ENCODE measurements at places on chromosomes 13 and 19.

DNA sequence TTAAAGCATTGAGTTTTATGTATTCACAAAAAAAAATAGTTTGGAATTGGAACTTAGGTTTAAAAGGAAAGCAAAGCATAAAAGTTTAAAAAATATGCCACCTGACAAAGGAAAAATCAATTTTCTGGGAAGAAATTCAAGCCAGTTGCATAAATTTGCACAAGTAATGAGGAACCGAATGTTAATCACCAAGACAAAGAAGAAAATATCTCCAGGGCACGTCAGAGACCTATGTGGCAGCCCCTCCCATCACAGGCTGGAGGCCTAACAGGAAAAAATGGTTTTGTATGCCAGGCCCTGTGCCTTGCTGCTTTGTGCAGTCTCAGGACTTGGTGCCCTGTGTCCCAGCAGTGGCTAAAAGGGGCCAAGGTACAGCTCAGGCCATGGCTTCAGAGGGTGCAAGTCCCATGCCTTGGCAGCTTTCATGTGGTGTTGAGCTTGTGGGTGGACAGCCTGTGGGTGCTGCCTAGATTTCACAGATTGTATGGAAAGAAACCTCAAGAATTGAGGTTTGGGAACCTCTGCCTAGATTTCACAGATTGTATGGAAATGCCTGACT, 767.2 kb upstream of the SLC10A2 start:
- no peak for DNase-seq

DNA sequence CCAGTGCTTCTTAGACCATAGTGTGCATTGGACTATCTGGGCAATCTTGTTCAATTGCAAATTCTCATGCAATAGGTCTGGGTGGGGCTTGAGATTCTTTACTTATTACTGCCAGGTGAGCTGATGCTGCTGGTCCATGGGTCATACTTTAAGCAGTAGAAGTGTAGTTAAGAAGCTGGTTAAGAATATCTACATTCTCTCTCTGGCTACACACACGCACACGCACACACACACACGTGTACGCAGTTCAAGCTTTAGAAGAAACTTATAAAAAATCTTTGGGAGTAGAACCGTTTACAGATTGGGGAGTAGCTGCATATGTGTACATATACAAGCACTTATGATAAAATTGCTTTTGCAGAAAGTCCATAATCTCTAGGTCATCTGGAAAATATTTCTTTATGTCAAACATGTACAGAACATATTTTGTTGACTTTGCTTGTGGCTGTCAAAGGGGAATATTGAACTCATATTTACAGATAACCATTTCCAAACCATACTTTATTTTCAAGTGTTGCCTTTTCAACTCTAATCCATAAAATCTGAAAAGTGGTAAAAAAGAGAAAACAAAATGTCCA, 99.7 kb downstream of the GPC6 start:
- no peak for DNase-seq

- DNase-seq: no peak
Measured at GRCh38 chr19:1327125-1327524, 41.5 kb downstream of the EFNA2 start.

GRCh38 chr19:43564800-43565199, 10.5 kb downstream of the XRCC1 start:
- DNase-seq: no peak

DNA sequence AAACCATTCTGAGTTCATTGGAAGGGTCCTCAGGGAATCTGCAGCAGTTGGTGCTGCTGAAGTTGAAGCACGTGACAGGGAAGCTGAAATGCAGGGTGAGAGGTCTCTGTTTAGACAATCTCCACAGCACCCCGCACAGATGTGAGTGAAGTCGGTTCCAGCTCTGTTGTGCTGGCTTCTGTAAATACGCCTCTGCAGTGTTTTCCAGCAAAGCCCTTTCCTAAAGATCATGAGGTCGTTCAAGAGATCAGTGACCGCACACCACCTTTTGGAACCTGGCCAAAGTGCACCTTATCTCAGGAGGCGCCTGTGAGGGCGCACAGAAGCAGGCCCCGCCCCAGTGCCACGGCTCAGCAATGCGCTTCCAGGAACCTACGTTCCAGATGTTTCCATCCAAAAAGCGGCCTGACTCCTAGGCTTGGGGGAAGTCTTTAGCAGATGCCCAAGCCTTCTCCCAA, 10.8 kb downstream of the CUL4A start:
- no peak for DNase-seq

DNA sequence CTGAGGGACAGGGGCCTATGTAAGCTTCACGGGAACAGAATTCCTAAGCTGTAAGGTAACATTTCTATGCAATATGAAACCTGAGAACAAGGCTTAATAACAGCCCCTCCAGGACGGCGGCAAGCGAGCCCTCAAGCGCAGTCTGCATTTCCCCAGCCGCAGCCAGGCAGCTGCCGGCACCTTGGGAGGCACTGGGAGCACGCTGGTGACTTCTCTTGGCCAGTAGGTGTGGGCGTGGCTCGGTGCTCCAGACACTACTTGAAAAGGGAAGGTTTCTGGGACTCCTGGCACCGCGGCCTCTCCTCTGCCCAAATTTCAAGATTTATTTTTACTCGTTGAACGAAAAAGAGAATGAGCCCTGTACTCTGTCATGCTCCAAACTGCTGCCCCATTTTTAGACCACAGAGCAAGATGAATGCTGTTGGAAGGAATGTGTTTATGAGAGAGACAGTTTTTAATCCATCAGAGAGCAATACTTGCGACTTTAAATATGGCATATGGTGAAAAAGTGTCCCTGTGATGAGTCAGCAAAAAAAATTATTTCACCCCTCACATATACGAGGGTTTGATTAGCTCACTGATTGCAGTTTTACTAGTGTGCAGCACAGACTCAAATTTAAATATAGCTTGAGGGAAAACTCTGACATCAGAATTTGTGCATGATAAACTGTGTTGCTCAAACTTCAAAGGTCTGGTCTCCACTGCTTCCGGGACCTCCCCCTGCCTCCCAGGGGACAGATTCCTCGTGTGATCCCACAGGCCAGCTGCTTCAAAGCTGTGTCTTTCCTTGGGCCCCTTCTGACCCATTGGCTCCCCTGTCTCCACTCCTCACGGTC, 81.2 kb downstream of the COL4A2 start:
- no peak for DNase-seq

GRCh38 chr19:48670699-48671445, 1.9 kb downstream of the NTN5 start:
- DNase-seq: no peak

GRCh38 chr13:109813663-109814062, 27.3 kb upstream of the IRS2 start:
- no peak for DNase-seq

DNA sequence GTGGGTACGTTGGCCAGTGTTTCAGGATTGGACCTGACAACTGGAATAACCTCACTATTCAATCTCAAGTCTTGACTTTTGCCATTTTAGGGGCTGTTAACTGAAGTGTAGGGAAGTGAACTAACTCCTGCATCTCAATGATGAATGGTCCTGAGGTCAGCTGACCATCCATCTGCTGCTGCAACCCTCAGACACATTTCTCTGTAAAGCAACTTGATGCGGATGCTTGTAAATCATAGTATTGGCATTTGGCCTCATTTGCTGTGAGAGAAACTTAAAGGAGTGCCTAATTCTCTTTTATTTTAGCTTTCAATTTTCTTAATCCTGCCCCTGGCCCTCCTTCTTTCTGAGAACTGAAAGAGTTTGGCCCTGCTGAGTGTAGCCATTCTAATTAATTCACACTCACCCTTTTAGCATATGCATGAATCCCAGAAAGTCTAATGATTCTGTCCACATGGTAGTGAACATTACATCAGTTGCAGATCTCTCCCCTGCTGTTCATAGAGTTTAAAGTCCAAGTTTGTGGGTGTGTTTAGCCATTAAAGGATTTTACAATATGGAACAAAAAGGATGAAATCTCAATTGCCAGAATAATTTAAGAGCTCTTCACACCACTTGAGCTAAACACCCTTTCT, 1531.4 kb upstream of the SLC10A2 start:
- no peak for DNase-seq

- no peak for DNase-seq
Measured at GRCh38 chr13:53601113-53601512, 572.5 kb downstream of the OLFM4 start.

- DNase-seq: no peak
Measured at GRCh38 chr19:14542711-14543328, 13.4 kb downstream of the TECR start.

DNA sequence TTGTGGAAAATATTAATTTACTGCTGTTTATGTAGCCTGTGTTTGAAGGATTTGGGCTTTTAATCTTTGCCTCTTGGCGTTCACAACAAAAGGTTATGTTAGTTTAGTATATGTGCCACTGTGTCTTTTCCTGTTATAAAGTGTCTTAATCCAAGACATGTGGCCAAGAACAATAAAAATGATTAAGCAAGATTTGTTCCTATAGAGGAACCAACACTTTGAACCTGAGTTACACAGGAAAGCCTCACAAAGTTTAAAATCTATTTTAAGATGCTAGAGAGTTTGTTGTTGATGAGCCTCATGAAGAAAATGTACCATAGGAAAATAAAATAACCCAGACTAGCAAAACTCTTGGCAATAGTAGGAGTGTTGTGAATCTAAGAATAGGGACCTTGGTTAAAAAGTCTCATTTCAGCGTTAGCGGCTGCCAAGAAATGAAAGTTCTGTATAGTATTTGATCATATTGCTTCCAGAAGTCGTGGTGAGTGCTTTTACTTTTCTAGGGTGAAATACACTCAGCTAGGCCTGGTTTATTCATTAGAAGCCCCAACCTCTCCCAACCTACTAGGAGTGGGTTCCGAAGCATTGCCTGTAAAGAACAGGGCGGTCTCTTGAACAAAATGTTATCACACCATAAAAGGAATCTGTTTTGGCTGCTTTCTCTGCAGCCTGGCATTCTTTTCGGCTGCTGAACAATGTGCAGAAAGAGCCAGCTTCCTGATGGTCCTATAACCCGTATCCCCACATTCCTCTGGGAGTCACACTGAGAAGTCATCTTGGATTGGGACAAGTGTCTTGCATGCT, 102.6 kb downstream of the LRCH1 start:
- no peak for DNase-seq

DNA sequence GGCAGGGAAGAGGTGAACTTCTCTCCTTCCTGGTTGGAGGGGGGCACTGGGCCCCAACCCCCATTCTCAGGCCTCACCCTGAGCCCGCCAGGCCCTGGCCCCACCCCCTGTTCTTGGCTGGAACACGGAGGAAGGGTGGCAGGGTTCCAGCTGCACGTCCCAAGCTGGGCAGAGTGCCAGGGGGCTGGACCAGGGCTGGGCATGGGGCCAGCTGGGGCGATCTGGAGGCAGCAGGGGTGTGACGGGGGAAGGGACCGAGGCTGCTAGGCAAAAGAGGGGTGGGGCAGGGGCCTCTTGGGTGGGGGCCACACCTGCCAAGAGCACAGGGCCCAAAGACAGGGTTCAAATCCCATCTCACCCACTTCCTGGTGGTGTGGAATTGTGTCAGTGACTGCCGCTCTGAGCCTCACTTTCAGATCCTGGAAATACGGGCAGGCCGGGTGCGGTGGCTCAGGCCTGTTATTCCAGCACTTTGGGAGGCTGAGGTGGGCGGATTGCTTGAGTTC, 2.2 kb downstream of the HIF3A start:
- DNase-seq: no peak

DNA sequence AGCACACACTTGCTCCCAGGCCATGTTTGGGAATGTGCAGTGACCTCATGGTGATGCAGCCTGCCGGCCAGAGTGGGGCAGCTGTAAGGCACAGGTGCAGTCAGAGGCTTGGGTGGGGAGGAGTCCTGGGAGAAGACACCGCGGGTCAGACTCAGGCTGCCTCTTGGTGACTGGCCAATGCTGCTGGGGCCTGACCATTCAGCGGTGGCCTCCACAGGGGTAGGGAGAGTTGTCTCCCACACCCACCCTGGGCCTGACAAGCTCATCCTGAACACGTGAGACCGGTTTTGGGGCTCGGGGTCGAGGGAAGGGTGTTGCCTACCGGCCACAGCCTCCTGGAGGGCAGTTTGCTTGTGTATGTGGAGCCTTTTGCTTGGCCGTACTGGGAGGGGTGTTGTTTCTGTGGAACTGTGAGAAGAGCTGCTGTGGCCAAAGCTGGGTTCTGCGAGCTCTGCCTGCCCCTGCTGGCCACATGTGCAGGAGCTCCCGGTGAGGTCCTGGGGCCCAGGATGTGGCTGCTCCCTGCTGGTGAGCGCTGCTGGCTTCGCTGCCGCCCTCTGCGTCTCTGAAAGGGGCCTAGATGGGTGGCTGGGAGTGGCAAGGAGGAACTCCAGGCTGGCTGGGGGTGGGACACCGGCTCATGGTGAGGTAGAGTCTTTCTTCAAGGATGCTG, 22.1 kb downstream of the UPF1 start:
- no peak for DNase-seq

DNA sequence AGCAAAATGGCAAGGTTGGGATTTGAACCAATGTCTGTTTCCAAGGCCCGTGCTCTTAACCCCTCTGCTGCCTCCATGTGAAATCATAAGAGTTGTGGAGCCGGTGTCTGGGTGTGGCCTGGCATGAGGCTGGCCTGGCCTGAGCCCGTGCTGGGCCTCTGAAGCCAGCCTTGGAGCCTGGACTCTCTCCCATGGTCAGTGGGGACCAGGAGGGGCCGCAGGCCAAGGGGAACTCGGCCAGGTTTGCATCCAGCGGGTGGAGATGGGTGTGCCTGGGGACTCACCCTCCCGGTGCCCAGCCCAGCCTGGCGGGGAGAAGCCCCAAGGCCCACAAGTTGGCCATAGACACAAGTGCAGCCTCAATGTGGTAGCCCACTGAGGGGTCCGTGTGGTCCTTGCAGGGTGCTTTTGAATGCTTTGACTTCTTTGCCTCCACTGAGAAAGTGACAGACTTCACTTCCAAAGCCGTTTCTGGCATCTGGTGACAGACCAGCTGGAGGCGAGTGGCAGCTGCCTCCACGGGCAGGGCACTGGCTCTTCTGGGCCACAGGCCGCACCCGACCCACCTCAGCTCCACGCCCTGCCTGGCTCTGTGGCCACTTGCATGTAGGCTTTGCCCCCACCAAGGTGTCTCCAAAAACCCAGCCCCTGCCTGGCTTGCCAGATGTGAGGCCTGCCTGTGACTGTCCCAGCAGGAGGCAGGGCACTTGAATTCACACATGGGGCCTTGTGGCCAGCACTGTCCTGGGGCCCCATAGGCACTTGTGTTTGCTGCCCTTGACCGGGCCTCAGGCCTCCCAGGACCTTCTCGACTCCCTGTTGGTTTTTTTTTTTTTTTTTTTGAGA, 26.2 kb upstream of the NCCRP1 start:
- DNase-seq: no peak

DNA sequence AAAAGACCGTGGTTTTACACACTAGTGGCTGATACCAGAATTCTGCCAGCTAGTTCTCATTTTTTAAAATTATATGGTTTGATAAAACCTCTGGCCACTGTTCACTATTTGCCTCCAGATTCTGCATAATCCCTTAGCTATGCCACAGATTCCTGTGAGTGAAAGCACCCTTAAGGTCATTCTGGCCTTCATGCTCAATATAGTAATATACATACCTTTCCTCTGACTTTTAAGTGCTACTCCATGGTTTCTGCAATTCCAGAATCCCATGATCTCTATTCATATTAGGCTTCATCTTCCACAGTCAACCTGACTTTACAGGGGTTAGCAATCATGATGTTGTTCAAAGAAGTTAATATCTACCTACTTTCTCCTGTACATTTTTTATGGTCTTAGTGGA, 274.1 kb upstream of the EDNRB start:
- DNase-seq: no peak
